ENCODE measurements at places on chromosomes 5 and 9.

- no peak for DNase-seq
These were observed 708 bp downstream of the SPOUT1 start for GRCh38 chr9:128828719-128829452.

DNA sequence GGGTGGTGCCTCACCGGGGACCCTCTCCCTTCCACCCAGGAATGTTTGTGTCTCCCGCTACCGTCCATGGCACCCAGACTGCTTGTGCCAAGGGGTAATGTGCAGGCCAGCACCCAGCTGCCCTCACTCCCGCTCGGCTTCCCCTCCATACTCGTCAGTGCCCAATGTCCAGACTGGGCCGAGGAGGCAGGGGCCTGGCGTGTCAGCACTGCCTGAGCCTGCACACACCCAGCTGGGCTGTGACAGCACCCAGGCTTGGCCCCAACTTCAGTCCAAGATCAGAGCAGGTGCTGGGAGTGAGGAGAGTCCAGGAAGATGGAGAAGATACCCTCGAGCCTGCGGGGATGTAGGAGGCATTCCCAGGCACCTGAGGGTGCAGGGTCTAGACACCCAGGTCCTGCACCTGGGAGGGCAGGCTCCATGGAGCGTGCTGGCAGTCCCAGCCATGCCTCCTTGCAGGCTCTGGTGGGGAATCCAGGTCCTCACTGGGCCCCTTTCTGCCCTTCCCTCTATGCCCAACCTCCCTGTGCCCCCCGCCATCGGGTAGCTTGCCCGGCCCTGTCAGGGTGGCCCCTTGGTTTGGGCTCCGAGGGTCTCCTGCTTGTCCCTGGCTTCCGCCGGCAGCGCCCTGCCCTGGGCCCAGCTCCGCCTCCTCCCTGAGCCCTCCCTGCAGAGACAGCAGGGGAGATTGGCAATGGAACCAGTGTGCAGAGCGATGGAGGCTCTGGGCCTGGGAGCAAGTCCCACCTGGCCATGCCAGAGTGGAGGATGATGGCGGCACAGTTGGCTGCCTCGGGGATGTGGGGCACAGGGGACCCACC lies 250.8 kb upstream of the EDIL3 start:
- no peak for DNase-seq

DNA sequence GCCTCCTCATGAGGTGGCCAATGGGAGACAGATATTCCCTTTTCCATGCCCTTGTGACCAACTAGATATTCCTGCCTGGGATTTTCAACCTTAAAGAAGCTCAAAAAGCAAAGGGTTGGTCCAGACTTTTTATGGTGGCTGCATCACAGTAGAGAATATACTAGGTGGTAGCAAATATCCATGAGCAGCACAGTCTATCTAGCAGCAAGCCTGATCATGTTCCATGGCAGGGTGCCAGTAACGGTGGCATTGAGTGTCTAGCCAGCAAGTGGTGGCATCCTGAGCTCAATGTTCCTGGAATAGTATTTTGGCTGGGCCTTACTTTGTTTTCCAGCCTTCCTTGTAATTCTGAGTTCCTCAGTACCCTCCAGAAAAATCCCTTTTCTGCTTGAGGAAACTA lies 25.8 kb downstream of the CDC25C start:
- DNase-seq, result no peak

GRCh38 chr9:134972140-134972539 lies 54.4 kb upstream of the FCN1 start:
- no peak for DNase-seq
